ENCODE measurements at places on chromosomes 7 and 10.
A peak's percentile ranks its signal among the peaks of the same experiment; 100 is the strongest.

- no peak for DNase-seq
Observed at GRCh38 chr7:129386506-129386905, 47.7 kb upstream of the STRIP2 start.

- no peak for DNase-seq
Observed at GRCh38 chr10:114577133-114577532, 80.9 kb downstream of the ABLIM1 start.

- DNase-seq, result no peak
Observed at GRCh38 chr10:44118500-44118899, 266.4 kb downstream of the CXCL12 start.

- DNase-seq, result no peak
Observed at GRCh38 chr10:51522858-51523257, 176.5 kb downstream of the CSTF2T start.

GRCh38 chr7:14340393-14341074 lies 351.1 kb upstream of the ETV1 start:
- DNase-seq, result no peak

DNA sequence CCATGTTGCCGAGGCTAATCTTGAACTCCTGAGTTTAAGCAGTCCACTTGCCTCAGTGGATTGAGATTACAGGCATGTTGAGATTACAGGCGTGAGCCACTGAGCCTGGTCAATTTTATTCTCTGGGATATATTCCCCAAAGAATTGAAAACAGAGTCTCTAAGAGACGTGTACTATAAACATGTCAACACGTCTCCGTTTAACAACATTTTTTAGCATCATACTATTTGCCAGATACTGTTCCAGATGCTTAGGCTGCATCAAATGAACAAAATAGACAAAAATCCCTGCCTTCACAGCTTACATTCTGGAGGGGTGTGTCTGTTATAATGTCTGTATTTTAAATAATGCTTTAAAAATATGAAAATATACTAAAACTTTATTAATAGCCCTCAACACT lies 54.1 kb upstream of the PRKG1 start:
- DNase-seq, result no peak

GRCh38 chr7:81469869-81470723 lies 299.8 kb downstream of the HGF start:
- peak; percentile 9 for DNase-seq

DNA sequence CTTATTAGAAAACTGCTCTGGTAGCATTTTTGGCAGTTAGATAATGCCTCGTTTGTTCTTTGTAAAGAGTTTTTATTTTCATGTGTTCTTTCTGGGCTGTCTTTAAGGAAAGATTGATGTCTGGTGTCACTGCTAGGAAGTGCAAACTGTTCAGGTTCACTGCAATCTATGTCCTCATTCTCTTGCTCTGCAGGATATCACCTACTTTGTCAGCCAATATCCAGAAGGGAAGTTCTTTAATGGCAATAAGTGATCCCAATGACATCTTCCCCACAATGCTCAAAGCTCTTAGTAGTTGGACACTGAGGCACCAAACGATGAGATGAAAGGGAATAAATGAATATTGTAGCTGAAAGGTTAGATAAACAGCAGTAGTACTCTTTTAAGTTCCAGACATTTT lies 115.1 kb downstream of the AGMO start:
- DNase-seq, result no peak
